Activated gamma-delta T cell treated with Interleukin-2 at 50 U/mL for 16 hours (primary cell): ENCODE measurements at places on chromosomes 6 and 20.

DNA sequence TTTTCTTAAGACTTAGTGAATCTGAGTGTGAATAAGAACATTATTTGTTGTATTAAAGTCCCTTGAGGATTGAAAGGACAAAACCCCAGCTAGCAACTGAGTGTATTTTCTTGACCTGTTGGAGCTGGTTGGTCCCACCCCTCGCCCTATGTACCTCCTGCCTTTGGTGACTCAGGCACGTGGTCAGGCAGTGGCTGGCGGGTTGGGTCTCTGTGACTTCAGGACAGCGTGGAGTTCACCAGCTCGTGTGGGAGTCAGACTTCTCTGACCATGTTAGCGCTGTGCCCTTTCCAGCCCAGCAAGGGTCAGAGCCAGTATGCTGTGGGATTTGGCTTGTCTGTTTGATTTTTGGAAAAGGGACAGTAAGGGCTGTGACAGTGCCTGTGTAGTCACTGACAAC, 93.7 kb downstream of the SSR1 start:
- no peak for DNase-seq

GRCh38 chr20:51468636-51469035, 73.9 kb downstream of the NFATC2 start:
- no peak for DNase-seq

- no peak for DNase-seq
These were observed 272.0 kb upstream of the SULF2 start for GRCh38 chr20:48057251-48057650.

DNA sequence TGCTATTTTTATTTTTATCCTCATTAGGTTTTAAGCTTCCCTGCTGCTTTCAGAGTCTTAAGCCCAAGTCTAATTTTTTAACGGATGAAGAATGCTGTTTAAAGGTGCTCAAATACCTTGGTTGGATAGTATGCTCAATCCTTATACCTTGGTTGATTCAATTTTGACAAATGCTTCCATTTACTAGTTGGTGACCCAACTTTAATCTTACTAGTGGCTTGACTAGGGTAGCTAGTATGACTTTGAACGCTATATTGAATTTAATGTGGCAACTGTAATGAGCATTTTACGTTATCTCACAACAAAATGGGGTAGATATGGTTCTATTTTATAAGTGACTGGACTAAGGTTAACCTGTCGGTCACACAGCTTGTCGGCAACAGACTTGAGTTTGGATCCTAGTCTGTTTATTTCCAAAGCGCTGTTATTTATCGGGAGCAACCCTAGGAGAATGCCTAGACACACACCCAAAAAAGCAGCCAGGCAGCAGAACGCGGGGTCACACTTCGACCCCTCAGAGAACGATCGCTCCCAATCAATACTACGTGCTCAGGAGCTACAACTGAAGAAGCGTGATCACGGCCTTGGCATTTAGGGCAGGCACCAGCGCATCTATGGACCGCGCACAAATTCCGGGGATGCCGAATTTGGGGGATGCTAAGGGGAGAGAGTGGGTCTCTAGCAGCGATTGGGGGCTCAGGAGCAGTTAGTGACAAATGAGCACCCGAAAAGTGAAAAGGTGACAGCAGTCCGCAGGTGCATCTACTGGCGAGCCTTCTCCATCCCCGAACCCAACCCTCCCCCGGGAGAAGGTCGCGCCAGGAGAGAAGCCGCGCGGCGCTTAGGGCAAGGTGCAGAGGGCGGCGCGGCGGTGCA, 586 bp upstream of the ALDH5A1 start:
- DNase-seq = no peak

GRCh38 chr6:108363889-108364313, 69.0 kb downstream of the AFG1L start:
- no peak for DNase-seq

GRCh38 chr20:23091721-23092383, 5.7 kb upstream of the CD93 start:
- no peak for DNase-seq

DNA sequence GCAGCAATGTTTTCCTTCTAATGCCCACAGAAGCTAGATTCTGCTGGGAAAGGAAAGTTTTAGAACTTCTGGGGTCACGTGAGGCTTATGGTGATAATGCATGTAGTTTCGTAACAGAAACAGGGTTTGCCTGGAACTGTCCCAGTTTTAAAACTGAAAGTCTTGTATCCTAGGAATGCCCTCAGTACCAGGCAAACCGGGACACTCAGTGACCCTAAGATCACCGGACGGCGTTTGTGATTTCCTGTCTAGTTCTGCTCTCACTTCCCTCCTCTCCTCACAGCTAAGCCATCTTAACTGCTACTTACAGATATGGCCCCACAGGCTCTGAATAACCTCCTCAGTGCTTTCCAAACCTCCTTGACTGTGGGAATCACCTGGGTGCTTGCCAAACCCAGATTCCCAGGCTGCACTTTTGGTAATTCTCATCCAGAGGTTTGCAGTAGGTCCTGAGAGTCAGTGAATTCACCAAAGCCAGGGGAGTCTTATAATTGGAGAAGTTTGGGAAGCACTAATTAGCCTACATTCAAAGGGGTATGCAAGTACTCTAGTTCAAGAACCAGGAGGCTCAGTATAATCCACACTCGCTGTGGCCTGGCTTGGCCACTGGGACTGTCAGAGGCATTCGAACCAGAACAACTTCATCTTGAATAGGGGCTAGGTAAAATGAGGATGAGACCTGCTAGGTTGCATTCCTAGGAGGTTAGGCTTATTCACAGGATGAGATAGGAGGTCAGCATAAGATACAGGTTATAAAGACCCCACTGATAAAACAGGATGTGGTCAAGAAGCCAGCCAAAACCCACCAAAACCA, 231.6 kb upstream of the MYLIP start:
- DNase-seq = no peak

DNA sequence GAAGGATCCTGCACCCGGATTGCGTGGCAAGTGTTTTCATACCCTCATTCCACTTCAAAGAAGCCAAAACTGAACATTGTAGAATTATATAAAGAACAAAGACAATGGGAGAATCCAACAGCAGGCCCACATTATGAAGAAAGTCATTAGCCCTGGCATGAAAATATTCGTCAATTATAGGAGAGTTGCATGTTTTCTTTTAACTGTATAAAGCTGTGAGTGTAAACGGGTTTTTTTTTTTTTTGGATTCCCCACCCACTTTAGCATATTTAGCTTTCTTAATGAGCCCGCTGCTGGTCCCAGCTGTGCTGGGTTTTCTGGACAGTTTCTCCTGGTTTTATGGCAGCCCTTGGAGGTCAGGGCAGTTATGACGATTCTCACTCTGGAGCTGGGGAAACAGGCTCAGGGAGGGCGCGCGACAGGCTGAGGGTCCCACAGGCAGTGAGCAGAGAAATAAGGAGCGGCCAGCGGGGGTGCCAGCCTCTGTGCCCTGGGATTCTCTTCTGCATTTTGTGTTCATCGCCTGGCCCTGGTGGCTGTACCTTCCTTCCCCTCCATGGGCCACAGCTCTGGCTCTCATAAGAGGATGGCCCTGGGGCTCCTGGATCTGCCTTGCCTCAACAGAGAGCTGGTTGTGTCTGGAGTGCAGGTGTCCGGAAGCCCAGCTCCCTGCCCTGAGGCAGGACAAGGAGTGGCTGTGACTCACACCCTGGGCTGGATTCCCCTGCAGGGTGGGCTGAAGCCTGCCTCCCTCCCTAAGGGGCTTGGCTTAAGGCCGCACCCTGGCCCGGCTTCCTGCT, 24.1 kb upstream of the SULF2 start:
- DNase-seq = no peak

GRCh38 chr6:27752038-27752885, 159.9 kb downstream of the OR2B2 start:
- DNase-seq = peak; percentile 34

- DNase-seq = no peak
These were observed 120.8 kb downstream of the MOXD1 start for GRCh38 chr6:132280436-132280835.

DNA sequence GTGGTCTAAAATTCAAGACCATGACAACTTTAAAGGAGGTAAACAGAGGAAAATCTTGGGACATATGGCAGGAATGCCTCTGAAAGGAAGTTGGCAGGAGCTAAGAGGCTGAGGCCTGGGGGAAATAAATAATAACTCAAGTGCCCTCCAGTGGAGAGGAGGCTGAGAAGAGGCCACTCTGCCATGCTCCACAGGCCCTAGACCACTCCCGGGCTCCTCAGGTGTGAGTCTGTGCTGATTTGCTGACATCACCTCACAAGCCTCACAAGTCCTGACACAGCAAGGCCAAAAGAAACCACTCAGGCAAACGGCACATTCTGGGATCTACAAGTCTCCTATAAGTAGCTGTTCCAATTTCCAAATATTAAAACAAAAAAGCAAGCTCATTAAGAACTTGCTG, 91.0 kb upstream of the RIPOR2 start:
- no peak for DNase-seq

DNA sequence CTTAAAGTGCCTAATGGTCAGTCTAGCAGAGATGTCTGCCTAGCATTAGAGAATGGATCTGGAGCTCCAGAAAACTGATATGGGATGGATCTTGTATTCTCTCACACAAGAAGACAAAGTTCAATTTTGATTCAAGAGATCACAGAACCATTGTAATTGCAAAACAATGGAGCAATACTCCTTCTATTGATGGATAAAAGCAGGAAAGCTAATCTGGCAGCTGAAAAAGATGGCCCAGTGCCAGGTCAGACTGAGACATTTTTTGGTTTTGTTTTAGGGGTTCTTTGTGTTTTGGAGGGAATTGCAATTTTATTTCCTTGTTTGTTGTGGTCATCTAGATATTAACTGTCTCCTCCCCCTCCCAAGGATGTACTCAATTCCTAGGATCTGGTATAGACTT, 14.6 kb upstream of the ZNF133 start:
- no peak for DNase-seq

DNA sequence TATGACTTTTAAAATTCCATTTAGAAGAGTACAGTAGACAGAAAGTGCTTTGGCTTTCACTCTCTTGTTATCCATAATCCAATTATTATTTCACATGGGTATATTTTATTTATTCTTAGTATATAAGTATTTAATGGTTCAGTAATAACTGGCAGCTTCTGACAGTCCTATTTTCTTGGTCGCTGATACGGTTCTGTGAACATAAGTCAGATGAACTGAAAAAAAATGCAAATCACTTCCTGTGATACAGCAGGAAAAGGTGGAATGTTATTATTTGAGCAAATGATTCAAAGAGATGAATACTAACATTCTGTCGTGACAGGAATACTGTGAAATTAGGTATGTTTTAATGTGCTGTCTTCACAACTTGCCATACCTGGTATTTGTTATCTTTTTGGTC, 132.3 kb downstream of the ARHGAP18 start:
- DNase-seq = no peak

GRCh38 chr20:57791966-57792365, 82.2 kb upstream of the PMEPA1 start:
- no peak for DNase-seq

- no peak for DNase-seq
These were observed at the start of gene SLC2A10 for GRCh38 chr20:46709459-46710152. Gene SLC2A10 (plus strand): TSS chr20:46709649. CDS start chr20:46709737, 88 bp downstream.
